ENCODE measurements at places on chromosomes 2 and 18.
A peak's percentile ranks its signal among the peaks of the same experiment; 100 is the strongest.

- peak; percentile 53 for DNase-seq
Measured at GRCh38 chr2:37389989-37390765, 45.7 kb downstream of the QPCT start.

DNA sequence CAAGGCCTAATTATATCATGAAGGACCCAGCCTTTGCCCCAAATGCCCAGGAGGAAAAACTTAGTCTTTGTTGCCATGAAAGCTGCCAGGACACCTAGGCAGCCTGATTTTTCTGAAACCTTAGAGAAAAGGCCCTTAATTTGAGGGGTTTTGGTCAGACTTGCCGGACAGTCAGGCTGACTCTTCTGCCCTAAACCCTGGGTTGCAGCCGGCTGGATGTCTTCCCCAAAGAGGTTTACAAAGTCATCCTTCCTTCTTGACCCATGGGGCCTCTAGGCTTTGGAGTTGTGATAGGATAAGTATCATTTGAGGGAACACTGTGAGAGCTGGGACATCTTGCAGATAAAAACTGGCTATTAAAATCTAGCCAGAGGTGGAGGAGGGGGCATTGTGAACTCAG, 2.4 kb upstream of the HOXD1 start:
- no peak for DNase-seq

DNA sequence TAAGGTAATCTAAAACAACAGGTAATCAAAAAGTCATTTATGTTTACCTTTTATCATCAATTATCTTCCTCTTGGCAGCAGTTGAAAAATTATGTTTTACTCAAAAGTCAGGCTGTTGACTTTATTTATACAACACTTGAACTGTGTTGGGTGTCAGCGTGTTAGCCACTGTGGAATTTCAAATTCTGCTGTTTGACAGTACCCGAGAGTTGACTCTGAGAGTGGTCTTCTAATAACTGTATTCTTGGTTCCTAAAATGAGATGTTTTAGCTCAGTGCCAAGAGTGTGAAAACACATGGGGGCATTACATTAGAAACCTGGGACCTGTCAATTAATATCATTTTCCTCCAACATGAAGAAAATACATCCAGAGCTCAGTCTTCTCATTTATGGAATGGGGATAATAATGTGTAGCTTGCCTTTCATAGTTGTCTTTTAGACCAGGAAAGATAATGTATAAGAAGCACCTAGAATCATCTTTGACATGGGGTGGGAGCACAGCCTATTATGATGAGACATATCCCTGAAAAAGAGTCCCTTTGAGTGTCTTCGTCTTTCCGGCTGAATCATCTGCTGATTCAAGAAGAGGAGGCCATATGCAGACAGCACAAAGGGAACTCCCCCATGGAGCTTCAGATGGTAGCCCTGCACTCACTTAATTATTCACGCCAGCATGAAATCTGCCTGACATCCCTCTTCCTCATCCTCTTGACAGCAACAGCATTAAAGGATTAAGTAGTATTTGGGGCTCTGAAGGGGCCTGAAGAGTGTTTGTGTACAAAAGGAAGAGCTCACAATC, 89.1 kb downstream of the AFF3 start:
- no peak for DNase-seq

- no peak for DNase-seq
Measured at GRCh38 chr18:10285283-10285640, 169.2 kb upstream of the APCDD1 start.

DNA sequence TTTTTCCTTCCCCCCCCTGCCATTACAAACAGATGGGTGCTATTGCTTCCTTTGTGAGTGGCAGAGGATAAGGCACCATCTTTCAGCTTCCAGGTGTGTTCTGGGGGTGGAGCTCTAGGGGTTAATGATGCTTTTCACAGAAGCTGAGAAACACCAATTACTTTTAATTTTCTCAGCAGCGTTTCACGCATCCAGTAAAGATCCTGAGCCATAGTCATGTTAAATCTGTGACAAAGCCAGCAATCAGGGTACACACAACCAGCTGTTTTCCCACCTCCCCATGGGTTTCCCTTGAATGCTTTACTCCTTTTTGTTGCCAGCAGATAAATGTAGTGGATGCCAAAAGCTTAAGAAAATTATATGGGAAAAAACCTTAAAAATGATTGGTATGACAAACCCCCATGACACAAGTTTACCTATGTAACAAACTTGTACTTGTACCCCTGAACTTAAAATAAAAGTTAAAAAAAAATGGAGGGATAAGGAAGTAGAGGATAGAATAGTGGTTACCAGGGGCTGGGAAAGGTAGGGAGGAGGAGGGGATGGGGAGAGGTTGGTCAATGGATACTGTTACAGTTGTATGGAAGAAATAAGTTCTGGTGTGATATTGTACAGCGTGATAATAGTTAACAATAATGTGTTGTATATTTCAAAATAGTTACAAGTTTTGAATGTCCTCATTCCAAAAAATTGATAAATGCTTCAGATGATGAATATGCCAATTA, 70.0 kb downstream of the ACOXL start:
- no peak for DNase-seq

- DNase-seq: no peak
Measured at GRCh38 chr18:66994790-66995189, 390.9 kb upstream of the CDH19 start.

GRCh38 chr2:28387082-28387960, 5.3 kb upstream of the FOSL2 start:
- no peak for DNase-seq

- no peak for DNase-seq
Measured at GRCh38 chr2:234025891-234026401, 24.6 kb upstream of the SPP2 start.

Measured in stimulated activated CD4-positive, alpha-beta T cell treated with anti-CD3 and anti-CD28 coated beads, Interleukin-15, amount 100 ng/mL, for 48 hours (primary cell).